ENCODE measurements at places on chromosomes 12 and 14.

DNA sequence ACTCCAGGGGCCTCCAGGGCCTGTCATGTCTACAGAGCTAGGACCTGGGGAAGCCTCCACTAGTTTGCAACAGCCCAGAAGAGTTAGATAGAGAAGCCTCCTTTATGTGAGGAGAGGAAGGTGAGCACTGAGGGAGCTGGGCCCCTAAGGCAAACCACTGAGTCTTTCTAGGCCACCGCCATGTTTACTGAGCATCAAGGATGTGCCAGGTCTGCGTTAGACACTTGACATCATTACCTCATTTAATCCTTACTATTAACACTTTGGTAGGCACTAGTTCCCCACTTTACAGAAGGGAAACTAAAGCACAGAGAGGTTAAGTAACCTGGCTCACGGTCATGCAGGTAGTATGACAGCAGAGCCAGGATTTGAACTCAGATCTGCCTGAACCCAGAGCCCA, 12.9 kb downstream of the CTDSP2 start:
- DNase-seq: no peak

DNA sequence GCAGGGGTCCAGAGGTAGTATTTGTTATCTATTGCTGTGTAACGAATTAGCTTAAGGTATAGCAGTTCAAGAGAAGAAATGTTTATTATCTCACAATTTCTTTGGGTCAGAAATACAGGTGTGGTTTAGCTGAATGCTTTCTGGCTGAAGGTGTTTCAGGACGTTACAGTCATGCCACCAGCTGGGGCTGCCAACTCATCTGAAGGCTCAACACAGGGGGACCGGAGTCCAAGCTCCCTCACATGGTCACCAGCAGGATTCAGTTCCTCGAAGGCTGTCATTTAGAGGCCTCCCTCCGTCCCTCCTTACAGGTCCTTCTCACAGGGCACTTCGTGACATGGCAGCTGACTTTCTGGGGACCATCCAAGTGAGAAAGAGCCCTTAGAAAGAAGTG, 37.5 kb upstream of the SINHCAF start:
- no peak for DNase-seq

GRCh38 chr14:23177181-23177580, 6.3 kb downstream of the SLC7A8 start:
- DNase-seq: no peak

- no peak for DNase-seq
Observed at GRCh38 chr12:65464930-65465329, 186.4 kb downstream of the MSRB3 start.

- no peak for DNase-seq
Observed at GRCh38 chr14:33917661-33918060, 33.2 kb downstream of the EGLN3 start.

DNA sequence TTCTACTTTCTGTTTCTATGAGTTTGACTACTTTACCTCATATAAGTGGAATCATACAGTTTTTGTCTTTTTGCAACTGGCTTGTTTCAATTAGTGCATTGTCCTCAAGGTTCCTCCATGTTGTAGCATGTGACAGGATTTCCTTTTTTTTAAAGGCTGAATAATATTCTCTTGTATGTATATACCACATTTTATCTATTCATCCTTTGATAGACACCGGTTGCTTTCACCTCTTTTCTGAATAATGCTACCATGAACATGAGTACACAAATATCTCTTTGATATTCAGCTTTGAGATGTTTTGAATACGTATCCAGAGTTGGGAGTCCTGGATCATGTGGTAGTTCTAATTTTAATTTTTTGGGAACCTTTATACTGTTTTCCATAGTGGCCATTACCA, 65.4 kb downstream of the SPATS2 start:
- no peak for DNase-seq

- DNase-seq: no peak
Observed at GRCh38 chr12:15721316-15722115, 67.7 kb downstream of the EPS8 start.

DNA sequence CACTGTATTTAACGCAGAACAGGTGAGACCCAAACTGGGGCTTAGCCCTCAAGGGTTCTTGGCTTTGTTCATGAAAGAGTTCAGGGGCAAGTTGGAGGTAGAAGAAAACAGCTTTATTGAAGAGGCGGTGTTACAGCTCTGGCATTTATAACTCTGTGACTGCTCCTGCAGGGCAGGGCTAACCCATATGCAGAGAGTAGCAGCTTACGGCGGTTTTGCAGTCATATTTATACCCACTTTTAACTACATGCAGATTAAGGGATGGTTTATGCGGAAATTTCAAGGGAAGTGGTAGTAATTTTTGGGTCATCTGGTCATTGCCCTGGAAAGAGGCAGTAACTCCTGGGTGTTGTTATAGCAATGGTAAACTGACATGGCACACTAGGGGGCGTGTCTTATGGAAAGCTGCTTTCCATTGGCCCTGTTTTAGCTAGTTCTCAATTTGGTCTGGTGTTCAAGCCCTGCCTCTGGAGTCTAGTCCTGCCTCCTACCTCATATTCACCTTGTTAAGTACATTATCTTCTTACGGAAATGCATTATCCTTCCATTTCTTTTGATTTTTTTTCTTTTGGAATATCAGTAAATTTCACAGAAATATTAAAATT, 1.8 kb upstream of the IAPP start:
- DNase-seq: no peak

GRCh38 chr14:74763803-74764531, 851 bp downstream of the YLPM1 start:
- peak; percentile 10 for DNase-seq

- no peak for DNase-seq
Observed at GRCh38 chr12:132986885-132987225, 688 bp downstream of the ZNF26 start.

DNA sequence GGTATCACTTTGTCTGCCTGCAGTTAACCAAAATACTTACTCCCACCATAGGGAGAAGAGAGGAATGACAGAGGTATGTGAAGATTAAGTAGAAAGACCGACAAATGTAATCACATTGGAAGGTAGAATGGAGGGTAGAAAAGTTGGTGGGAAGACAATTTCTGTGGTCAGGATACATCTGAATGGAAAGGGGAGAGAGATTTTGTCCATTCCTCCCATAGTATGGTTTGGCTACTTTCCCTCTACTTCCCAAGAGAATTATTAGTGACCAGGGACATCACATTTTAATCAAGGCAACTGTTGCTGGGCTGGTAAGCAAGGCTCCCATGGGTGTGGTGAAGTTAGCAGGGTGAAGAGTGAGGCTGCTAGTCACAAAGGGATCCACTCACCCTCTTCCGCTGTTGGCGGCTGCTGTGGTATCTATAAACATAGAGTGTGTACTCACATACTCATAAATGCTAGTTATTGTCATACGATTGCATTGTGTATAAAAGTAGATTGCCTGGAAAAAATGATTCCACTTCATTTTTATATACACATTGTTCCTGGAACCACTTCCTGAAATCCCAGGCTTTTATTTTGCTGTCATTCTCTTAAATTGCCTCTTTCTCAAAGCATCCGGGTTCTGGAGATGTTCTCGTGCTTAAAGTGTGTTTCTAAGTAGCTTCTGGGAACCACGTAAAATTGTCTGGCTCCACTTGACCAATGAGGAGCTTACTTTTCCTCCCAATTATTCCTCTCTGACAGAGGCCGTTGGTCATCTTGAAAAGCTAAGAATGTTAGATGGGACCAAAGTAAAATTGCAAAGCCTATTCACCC, 413.1 kb downstream of the ZFP36L1 start:
- no peak for DNase-seq

DNA sequence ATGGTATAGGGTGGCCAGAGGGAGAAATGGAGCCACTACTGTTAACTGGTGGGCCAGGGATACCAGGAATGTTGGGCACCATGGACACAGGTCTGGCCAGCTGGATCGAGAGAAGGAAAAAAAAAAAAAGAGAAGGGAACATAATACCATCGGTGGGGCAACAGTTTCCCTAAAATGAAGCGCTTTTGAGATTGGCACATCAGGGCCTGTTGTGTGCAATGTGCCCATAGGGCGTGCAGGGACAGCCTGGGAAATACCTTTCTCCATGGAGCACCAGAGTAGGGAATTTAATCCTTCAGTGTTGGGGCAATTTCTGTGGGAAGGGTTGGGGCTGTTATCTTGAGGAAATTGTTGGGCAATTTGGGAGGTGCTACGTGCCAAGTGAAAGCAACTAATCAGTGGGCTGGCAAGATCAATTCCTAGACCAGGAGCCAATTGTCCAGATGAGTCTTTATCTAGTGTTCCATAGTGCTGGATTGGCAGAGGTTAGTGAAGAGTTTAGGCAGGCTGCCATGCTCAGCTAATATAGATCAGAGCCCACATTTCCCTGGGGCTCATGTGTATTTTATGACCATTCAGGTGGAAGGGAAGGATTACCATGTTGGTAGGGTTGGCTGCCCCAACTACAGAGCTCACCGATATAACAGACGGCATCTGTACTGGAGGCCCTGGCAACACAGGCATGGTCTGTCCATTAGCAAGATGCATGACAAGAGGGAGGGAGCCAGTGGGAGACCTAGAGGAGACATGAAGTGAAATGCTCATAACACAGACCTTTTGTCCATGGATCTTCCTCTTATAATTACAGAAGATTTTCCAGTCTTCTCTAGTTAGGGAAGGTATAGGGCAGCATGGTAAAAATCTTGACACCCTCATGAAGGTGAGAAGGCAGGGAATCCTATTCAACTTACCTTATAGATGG, 25.5 kb upstream of the NPFF start:
- DNase-seq: no peak

GRCh38 chr12:23760495-23760894, 189.0 kb downstream of the SOX5 start:
- peak; percentile 90 for DNase-seq

DNA sequence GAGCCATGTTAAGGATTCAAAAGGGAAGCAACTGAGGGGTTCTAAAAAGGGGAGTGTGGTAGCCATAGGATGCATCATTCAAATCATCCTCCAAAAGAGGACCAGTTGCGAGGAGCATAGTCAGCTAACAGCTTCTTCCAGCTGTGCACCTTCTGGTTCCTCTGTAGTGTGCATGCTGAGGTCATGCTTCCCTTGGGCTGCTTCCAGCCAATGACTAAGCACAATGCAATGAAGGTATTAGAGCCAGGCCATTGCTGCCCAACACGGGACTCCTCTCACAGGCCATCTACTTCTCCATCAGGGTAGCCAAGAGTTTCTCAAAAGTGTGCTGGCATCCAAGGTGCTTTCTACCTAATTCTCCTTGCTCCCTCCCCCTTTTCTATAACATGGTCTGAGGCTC, 69.2 kb upstream of the ARID2 start:
- no peak for DNase-seq

DNA sequence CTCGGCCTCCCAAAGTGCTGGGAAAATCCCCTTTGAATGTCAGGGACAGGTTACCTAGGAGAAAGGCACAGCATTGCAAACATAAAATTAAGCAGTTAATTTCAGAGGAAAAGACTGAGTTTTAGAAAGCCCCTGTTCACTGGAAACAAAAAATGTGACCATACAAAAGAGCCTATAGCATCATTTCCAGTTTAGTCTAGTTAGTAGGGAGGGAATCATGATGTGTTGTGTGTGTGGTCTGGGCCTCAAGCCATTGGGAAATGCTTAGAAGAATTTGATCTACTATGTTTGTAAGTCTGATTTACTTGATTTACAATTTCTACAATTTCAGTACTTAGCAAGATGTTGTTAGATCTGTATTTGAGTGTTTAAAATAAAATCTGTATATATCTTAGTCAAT, 47.1 kb upstream of the RERG start:
- no peak for DNase-seq

DNA sequence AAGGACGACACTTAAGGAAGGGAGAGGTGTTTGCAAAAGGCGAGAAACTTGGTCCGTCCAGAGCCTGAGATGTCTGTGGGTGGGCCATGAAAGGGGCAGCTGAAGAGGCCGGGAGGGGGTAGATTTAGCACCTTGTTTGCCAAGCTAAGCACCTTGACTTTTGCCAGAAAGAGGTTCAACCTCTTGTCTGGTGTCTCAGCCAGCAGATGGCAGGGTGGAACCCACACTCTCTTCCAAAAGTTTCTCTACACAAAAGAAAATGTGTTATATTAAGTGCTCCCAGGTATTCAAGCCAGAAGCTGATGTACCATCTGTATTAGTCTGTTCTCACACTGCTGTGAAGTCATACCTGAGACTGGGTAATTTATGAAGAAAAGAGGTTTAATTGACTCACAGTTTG, 69.9 kb downstream of the SUDS3 start:
- DNase-seq: no peak

- peak; percentile 62 for DNase-seq
Observed at GRCh38 chr14:103546652-103547454, 15.6 kb downstream of the BAG5 start.

DNA sequence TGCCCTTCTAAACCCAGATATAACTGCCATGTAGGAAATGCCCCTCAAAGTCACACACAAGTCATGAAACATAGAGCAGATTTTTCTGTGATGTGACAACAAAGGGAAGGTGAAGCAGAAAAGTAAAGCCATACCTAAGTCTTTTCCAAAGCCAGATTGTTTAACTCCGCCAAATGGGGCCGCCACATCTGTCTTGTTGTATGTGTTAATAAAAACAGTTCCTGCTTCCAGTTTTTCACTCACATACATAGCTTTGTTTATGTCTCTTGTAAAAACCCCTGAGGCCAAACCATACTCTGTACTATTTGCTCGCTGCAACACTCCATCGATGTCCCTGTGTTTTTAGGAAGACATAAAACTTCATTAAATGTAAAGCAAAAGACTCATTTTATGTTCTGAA, 40.3 kb downstream of the NOPCHAP1 start:
- DNase-seq: no peak

GRCh38 chr12:47207829-47208248, 128.1 kb upstream of the AMIGO2 start:
- DNase-seq: no peak

DNA sequence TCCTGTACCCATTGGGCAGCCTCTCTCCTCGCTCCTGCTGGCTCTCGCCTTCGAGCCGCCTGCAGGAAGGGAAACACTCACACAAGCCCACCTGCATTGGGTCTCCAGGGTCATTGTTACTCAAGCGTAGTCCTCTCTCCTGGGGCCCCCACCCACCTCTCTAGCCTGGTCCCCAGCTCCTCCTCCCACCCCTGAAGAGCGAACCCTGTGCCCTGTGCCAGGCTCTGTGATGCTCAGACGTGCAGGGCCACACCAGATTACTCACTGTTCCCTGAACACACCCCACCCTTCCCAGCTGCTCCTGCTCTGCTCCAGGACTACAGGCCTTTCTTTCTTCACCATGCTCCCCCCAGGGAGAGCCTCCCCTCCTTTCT, 88.1 kb downstream of the NINJ2 start:
- DNase-seq: no peak

- DNase-seq: peak; percentile 31
Observed at GRCh38 chr12:6768990-6769389, 2.8 kb downstream of the PTMS start.

- DNase-seq: peak; percentile 6
Observed at GRCh38 chr14:94681300-94682060, 69.3 kb downstream of the SERPINA3 start.

GRCh38 chr14:90381999-90382451, 14.8 kb upstream of the CALM1 start:
- peak; percentile 70 for DNase-seq

- no peak for DNase-seq
Observed at GRCh38 chr14:89473989-89474388, 57.0 kb upstream of the FOXN3 start.

GRCh38 chr12:115973066-115973465, 304.4 kb downstream of the MED13L start:
- DNase-seq: no peak

GRCh38 chr12:32005496-32006125, 46.4 kb downstream of the RESF1 start:
- DNase-seq: no peak

- no peak for DNase-seq
Observed at GRCh38 chr14:33909380-33910084, 41.3 kb downstream of the EGLN3 start.

Data from NCI-H345 (cell line).